NCI-H1436 treated with DMSO at 0.1 percent for 48 hours (cell line): ENCODE measurements at places on chromosomes 1 and 21.

- DNase-seq: no peak
These were observed 254.7 kb downstream of the LRRIQ3 start for GRCh38 chr1:73943270-73943669.

GRCh38 chr21:40505244-40505643 lies 341.7 kb downstream of the DSCAM start:
- DNase-seq: no peak

GRCh38 chr1:35644204-35644603 lies 2.9 kb upstream of the PSMB2 start:
- DNase-seq: no peak

- DNase-seq: no peak
These were observed 95.0 kb upstream of the C1orf105 start for GRCh38 chr1:172325531-172325930.

- no peak for DNase-seq
These were observed 211.9 kb downstream of the NPHP4 start for GRCh38 chr1:5780324-5780716.

GRCh38 chr1:182107209-182107608 lies 45.7 kb upstream of the ZNF648 start:
- no peak for DNase-seq

GRCh38 chr1:31733389-31734219 lies 29.8 kb upstream of the COL16A1 start:
- no peak for DNase-seq

DNA sequence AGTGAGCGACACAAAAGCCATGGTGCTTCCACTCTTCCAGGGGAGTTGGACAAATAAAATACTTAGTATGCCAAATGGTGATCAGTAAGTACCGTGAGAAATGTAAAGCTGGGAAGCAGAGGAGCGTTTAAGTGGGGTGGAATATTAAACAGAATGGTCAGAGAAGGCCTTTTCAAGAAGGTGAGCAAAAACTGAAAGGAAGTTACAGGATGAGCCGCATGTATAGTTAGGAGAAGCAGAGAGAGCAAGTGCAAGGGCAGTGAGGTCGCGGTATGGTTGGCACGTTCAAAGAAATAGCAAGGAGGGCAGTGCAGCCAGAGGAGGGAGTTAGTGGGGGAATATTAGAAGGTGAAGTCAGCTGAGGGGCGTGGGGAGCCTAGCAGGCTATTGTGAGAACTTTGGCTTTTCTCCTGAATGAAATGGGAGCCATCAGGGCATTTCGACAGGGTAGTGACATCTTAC lies 748 bp upstream of the ATP6V0B start:
- DNase-seq: no peak

DNA sequence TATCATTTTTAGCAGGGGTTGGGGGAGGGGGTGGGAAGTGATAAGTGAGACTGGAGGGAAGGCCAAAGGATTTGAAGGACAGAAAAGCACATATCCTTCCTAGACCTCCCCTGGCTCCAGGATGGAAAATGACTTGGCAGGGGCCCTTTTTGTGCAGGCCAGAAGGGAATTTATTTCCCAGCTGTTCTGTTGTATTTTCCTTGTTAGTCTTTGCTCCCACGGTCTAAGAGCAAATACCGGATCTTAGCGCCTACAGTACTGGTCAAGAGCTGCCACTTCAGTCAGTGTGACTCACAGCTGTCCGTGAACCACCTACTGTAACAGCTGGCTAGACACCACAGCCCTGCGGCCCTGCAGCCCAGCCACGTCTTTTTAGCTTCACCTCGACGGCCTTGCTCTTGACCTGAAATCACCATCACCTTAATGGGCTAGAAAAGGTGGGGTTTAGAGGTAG lies 51.0 kb upstream of the ERRFI1 start:
- no peak for DNase-seq

DNA sequence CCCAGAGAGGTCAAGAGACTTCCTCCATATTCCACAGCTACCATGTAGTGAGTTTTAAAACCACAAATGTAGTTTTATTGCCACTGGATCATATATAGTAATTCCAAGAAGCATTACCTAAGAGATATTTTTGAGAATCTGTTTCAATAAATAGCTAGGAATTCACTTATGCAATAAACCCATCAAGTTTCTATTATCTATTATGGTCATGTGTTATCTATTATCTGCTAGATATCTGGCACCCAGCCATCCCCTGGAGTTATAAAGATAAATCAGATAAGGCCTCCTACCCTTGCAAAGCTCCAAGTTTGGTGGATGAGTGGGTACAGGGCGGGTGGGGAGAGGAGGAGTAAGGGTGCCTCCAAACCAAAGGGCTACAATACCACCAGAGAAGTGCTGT lies 10.3 kb upstream of the VWA5B1 start:
- no peak for DNase-seq

DNA sequence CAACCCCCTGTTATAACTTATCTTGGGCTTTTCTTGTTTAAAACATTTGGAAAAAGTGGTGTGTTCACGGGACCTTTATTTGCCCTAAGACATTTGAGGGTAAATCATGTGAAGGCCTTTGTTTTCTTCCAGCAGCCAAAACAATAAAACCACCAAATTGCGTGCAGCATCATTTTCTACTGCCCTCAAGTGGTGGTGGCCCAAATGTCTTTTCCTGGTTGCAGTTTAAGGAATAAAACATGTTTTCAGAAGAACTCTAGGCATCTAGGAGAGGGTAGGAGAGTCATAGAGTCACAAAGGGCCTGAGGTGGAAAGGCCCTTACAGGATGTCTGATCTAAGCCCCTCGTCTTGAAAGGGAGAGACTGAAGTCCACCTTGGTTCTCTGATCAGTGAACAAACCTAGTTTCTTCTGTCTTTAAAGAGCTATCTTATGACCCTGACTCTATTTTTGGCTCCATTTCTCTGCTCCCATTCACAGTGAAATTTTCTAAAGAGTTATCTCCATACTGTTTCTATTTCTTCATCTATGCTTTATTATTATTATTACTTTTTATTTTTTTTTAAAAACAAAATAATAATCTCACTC lies 16.0 kb upstream of the EPS15 start:
- DNase-seq: no peak

GRCh38 chr1:174971466-174971865 lies 28.3 kb upstream of the CACYBP start:
- no peak for DNase-seq

DNA sequence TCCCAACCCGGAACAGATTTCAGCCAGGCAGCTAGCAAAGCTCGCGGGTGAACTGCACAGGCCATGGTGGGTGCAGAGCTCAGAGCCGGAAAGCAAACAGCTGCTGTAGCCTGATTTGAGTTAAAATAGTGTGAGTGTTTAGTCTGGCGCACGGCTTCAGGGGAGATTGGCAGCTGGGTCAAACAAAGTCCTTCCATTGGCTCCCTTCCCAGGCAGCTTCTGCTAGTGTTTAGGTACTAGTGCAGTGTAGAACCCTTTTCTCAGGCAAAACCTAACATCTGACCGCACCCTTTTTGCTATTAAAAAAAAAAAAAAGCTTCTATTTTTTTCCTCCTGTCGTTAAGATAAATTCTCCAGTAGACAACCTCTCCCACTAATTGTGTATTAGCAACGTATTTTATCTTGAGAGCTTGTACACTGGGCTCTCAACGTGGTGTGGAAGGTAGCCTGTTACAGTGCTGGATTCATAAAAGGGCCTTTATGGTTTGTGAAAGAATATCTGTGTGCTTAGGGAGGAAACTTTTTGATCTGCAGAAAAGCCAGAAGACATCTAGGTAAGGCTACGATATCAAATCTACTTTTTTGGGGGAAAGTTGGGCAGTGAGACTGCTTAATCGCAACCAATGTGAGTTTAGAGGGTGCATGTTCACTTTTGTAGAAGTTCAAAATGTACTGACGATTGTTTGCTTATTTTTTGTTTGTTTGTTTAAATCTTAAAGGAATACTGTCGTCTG lies 689.6 kb downstream of the USP25 start:
- peak; percentile 19 for DNase-seq

DNA sequence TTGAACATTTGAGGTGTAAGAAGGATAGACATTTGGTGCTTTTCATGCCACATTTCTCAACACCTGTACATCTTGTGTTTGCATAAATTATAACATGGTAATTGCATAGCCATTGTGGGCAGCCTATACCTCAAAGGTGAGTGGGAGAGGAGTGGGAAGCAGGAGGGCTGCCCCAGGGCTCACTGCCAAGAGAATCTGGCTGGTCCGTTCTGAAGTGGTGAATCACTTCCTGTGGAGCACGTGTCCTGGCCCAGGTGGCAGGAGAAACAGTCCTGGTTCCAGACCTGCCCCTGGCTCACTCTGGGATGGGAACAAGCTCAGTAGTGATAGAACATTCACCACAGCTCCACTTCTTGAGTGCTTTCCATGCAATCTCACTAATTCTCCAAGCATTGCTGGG lies 11.6 kb upstream of the OLFML2B start:
- no peak for DNase-seq

GRCh38 chr1:23628951-23629387 lies 62.6 kb upstream of the RPL11 start:
- DNase-seq: no peak

GRCh38 chr21:22657781-22658180 lies 1659.6 kb downstream of the NCAM2 start:
- no peak for DNase-seq

GRCh38 chr1:7638078-7638477 lies 133.0 kb upstream of the VAMP3 start:
- DNase-seq: no peak

- DNase-seq: no peak
These were observed 478.9 kb upstream of the CAMK1G start for GRCh38 chr1:209104646-209105045.

- no peak for DNase-seq
These were observed 90.3 kb upstream of the NR5A2 start for GRCh38 chr1:199937161-199937560.
